ENCODE measurements at places on chromosomes 3 and 15.

DNA sequence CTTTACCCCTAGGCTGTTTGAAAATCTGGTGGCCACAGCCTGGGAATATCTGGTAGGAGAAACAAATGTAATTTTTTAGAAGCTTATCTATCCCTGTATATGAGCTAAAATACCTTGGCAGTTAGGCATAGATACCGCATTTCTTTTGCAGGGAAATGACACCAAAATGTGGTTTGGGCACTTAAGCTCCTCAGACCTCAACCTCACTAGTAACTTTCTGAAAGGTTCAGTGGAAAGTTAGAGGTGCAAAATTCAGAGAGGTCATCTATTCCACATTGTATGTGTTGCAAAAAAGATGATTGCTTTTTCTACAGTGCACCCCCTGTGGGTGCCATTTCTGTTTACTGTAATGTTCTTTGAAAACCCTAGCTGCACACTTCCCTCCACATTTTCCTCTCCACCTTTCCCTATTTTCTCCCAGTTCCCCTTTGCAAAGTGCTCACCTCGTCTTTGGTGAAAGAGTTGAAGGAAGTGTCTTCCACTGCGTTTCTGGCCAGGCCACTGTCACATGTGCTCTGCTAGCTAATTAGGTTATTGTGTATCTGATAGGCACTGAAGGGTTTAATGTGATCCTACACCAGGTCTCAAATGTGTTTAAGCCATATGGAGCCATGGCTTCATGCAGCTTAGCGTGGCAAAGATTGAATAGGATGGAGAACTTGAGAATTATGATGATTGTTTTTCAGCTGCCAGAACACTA, 1.3 kb downstream of the SACM1L start:
- DNase-seq: no peak

DNA sequence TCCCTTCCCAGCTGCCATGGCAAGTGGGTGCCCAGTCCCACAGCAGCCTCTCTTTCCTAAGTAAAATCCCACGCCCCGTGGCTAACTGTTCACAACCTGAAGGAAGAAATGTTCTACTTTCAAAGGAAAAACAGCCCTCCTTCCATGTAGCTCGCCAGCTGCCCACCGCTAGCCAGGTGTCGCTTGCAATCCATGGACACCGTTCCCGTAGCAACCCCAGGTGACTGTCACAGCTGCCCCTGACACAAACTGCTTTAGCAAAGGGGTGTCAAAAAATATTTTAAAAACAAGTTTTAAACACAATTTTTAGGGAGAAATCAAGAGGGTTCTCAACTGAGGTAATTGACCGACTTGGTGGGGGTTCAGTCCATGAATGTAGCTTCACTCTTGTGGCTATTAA, 21.0 kb upstream of the CGNL1 start:
- no peak for DNase-seq

GRCh38 chr15:96184297-96184696, 146.2 kb upstream of the NR2F2 start:
- DNase-seq: no peak

DNA sequence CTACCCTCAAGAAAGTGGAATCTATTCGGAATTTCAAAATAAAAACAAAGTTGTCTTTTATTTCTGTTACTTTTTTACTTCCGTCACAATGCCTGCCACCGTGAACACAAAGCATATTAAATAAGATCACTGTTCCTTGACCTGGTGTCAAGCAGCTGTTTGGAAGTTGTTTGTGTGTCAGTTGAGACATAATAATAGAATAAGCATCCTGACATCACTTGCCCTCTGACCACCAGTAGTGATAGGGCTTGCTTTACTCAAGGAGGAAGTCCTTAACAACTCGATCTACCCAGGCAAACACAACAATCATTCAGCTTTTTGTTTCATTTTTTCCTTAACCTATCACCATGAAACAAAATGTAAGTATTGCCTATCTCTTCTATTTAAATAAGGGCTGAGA, 454.4 kb upstream of the RASGRP1 start:
- no peak for DNase-seq

- peak; percentile 17 for DNase-seq
These were observed 30.5 kb upstream of the MYZAP start for GRCh38 chr15:57561041-57561711.

- no peak for DNase-seq
These were observed 14.5 kb downstream of the NR1I2 start for GRCh38 chr3:119796368-119796767.

DNA sequence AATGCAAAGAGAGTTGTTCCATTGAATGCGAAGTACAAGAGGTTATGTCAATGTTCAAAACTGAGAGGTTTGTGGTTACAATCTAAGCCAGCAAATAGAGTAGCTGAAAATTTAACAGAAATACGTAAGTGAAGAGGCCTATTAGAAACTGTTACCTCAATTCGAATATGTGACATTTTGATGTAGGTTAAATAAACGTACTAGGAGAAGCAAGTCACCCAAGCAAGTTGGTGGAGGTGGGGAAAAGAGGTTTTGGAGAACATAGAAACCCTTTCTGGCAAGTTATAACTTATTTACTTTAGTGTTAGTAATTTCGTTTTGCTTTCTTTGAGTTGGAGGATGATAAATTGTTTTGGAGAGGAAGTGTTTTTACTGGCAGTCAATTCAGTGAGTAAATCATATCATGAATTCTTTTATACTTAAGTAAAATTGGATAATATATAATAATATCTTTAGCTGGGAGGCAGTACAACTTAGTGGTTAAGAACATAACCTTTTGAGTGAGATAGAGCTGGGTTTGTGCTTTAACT, 91.2 kb upstream of the NAALADL2 start:
- no peak for DNase-seq

GRCh38 chr15:51884517-51885236, 55.2 kb downstream of the TMOD3 start:
- no peak for DNase-seq

GRCh38 chr3:170302008-170302407, 55.5 kb upstream of the SKIL start:
- DNase-seq: no peak
